CD4-positive, alpha-beta T cell (primary cell): ENCODE measurements at places on chromosomes 11 and 22.

DNA sequence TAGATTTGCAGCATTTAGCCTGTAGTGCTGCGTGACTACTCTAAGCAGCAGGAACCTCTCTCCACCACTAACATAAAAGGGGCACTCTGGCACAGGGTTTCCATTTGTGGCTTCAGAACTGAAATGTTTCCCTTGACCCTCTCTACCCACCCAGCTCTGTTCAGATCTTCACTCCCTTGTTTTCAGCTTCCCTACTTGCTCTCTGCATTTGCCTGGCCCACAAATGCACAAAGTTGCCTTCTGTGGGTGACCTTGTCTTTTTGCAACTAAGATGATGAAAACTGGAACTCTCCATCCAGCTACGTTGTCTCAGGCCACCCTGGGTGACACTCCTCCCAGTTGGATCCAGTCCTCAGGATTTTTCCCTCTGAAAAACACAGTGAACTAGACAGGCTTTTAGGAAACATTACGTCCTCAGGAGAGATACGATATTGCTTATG lies 19.8 kb upstream of the PSMA1 start:
- no peaks in the 10 kb centered on the region for H3K36me3 ChIP-seq
- H3K27me3 ChIP-seq: no peaks in the 10 kb centered on the region
- peaks cover 7% of the 10 kb centered on the region for H3K4me1 ChIP-seq
- no peak overlapping the region for H3K27ac ChIP-seq
- no peak overlapping the region for H3K4me3 ChIP-seq
- no peak for DNase-seq

DNA sequence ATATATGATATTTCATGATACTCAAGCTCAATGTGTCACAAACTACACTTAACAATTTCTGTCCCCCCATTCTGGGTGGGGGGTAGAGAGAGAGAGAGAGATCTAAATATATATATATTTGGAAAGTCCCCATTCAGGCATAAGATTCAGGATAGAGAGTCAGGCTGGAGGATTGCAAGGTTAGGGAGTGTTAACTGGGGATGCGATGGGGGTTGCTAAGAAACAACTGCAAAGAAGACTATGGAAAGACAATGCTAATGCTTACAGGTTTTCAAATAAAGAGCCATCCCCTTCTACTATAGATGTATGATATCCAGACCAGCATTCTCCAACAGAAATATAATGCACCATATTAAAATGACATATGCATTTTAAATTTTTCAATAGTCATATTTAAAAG lies 79.2 kb upstream of the OR5AK2 start:
- H3K4me3 ChIP-seq: no peak overlapping the region
- H3K27me3 ChIP-seq: no peaks in the 10 kb centered on the region
- no peaks in the 10 kb centered on the region for H3K36me3 ChIP-seq
- no peak overlapping the region for H3K27ac ChIP-seq
- H3K4me1 ChIP-seq: no peaks in the 10 kb centered on the region

DNA sequence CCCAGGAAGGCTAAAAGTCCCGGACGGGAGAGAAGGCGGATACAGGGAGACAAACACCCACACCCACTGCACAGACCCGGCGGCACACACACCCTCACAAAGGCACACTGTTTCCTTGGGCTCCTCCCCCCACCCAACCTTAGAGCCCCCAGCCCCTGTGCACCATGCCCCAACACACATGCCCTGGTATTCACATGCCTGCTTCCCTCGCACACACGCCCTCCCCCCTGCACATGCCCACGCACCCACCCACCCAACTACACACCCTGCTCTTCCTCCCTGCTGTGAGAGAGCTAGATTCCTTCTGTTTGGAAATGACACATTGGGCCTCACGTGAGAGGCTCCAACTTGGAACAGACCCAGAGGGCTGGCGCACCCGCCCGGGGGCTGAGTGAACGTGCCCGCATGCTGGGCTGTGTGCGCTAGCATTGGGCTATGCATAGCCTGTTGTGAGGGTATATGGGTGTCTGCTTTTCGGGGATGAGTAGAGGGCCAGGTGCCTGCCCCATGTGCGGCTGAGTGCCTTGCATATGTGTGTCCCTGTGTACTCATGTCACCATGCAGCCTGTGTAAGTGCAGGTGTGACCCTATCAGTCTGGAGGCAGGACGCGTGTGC lies 518 bp upstream of the CHRM1 start:
- H3K4me3 ChIP-seq: no peak overlapping the region
- H3K4me1 ChIP-seq: peaks cover 34% of the 10 kb centered on the region
- peaks cover 33% of the 10 kb centered on the region for H3K27me3 ChIP-seq

DNA sequence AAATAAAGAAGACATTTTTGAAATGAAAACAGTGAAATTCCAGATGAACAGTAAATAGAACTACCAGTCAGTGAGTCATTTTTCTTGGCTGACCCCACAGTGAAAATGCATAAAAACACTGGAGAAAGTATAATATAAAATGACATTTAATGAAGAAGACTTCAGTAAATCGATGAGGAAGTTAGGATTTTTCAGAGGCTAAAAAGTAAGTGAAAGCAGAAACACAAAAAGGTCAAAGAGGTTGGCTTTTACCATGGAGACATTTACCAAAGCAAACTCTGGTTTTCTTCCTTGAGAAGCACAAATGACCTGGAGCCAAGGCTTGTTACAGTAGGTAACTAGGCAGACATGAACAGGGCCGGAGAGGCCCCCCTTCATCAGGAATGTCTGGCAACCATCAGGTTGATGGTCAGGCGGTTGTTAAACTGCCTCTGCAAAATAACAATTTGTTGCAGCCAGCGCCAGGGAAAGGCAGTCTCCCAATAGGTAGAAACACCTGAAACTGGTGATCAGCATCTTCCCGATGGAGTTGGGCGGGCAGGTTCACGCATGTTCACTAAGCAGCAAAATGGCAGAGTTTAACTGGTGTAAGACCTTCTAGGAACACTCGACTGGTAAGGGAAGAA lies 16.7 kb upstream of the TMEM123 start:
- no peak overlapping the region for H3K4me3 ChIP-seq
- no peak overlapping the region for H3K27ac ChIP-seq

DNA sequence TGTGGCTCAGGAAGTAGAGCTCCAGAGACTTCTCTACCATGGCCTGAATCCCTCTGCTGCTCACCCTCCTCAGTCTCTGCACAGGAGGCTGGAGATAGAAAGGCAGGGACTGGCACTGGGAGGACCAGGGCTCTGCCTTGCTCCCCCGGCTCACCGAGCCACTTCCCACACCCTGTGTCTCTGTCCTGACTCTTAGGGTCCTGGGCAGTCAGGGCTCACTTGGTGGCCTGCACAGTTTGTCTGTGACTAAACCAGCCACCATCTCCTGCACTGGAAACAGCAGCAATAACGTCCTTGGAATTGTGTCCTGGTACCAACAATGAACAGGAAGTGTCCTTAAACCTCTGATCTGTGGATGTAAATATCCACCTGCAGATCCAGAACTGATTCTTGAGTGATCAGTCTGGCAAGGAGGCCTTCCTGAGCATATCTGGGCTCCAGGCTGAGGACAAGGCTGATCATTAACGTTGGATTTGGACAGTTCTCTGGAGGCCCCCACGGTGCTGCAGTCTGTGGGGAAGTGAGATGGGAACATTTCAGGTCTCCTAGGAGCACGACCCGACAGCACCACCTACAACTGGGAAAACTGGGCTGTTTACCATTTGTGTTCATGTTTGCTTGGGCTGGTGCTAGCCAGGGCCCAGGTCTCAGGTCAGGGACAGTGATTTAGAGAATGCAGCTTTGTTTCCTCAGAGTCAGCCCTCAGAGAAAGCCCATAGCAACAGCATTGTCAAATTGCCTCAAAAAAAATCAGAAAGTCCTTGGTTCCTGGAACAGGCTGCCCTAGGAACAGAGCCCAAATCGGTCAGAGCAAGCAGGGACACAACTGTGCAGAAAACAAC lies 82.5 kb downstream of the ZNF280B start:
- H3K36me3 ChIP-seq: no peaks in the 10 kb centered on the region
- DNase-seq: no peak
- H3K27me3 ChIP-seq: peaks cover 8% of the 10 kb centered on the region
- peaks cover 3% of the 10 kb centered on the region for H3K4me1 ChIP-seq

DNA sequence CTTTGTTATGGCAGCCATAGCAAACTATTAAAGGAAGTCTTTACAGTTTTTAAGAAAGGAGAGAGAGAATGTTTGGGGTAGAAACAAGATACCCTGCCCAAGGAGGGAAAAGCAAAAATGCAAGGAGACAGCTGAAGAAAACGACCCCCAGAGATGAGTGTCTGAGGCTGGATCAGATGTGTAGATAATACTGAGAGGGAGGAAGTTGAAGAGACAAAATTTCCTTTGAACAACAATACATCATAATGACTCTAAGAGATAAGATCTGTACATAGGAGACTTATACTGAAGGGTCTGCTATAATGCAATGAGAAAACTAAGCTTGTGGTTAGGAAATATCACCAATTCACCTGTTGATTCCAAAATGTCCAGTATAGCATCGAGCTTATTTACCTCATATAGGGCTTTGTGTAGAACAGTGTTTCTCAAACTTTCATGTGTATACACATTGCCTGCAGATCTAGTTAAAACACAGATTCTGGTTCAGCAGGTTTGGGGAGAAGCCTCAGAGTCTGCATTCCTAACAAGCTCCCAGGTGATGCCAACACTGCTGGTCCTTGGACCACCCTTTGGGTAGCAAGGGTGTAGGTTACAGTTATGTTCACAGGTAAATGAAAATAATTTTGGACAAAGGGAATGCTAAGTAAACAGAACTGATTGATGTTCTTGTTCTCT lies 5.8 kb upstream of the CEP295 start:
- no peak overlapping the region for H3K27ac ChIP-seq
- H3K27me3 ChIP-seq: no peaks in the 10 kb centered on the region
- peaks cover 10% of the 10 kb centered on the region for H3K4me1 ChIP-seq
- H3K4me3 ChIP-seq: no peak overlapping the region
- no peaks in the 10 kb centered on the region for H3K36me3 ChIP-seq
- no peak for DNase-seq

DNA sequence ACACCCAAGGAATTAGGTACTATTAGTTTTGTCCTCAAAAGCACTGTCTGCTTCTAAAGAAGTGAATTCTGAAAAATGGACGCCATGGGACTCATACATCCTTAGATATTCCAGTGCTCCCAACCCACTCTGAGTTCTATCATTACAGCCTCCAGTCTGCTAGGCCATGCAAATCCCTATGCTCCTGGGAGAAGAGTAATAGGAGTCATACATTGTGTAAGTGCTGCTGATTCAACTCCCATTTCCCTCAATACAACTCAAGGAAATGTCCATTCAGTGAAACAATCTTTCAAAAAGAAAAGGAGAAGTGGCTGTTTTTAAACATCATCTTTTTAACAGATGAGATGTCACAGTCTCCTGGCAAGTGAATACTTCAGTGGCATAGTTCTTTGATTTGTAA lies 590.2 kb upstream of the LRRC4C start:
- H3K36me3 ChIP-seq: no peaks in the 10 kb centered on the region
- H3K4me3 ChIP-seq: no peak overlapping the region
- DNase-seq: no peak
- no peak overlapping the region for H3K27ac ChIP-seq

DNA sequence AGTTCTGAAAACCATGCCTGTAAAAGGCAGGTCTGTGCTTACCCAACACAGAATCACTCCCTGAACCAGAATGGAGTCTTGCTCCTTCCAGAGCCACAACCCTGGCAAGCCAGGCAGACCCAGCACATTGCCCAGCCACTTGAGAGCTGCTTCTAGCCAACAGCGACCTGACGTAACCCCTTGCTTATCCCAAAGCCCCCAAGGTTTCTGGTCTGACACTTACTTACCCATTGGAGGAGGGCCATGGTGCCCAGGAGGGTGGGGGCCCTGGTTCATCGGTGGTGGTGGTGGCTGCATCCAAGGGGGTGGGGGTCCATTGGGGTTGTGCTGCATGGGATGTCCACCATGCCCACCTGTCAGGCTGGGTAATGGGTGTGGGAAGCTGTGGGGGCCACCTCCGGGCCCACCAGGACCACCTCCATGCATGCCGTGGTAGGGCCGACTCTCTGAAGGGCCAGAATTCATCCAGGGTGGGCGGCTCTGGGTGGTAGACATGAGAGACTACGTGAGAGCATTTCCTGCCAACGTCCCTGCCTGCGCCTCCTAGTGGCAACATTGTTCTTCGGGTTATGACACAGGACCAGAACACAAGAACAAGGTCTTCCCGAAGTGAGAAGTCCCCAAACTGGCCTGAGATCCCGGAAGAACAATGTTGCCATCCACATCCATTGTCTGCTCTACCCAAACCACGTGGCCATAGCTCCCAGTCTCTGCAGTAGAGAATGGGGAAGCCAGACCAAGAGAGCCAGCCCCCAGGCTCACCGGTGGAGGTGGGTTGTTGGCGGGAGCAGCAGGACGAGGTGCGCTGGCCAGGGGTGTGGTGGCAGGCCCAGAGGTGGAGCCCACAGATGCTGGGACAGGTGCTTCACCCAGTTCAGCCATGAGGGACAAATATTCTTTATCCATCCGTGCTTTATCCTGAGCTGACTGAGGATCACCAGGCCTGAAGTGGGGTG lies 7.8 kb upstream of the PYGM start:
- H3K27me3 ChIP-seq: no peaks in the 10 kb centered on the region
- peak; percentile 84 for DNase-seq
- H3K4me1 ChIP-seq: peaks cover 92% of the 10 kb centered on the region
- peak overlapping the region; percentile 72 for H3K27ac ChIP-seq

GRCh38 chr11:110491577-110492320 lies 62.0 kb downstream of the FDX1 start:
- H3K27ac ChIP-seq: no peak overlapping the region
- no peaks in the 10 kb centered on the region for H3K4me1 ChIP-seq
- no peak overlapping the region for H3K4me3 ChIP-seq
- H3K27me3 ChIP-seq: no peaks in the 10 kb centered on the region
- DNase-seq: no peak
- H3K36me3 ChIP-seq: no peaks in the 10 kb centered on the region

- no peak overlapping the region for H3K4me3 ChIP-seq
- no peaks in the 10 kb centered on the region for H3K36me3 ChIP-seq
- H3K27me3 ChIP-seq: no peaks in the 10 kb centered on the region
- H3K27ac ChIP-seq: no peak overlapping the region
- H3K4me1 ChIP-seq: no peaks in the 10 kb centered on the region
These were observed 239.2 kb upstream of the TBCEL start for GRCh38 chr11:120784566-120785251.

DNA sequence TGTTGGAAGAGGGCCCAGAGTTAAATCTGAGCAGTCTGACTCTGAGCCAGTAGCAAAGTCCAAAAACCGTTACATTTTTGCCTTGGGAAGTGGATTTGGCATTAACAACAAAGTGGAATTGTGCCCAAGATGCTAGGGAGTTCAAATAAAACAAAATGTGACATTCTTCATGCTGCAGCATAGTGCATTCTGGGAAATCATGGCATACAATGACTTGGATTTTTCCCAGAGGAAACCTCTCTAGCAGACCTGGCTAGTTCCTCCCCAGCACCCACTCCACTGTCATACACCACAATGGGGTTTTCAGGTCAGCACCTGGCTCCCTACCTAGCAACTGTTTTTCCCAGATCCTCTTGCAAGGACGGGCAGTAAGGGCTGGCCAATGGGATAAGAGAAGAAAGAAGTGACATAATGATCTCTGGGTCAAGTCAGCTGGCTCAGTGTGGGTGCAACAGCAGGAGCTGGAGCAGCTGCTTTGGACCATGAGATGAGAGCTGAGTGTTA lies 24.8 kb upstream of the CYB5R3 start:
- peaks cover 7% of the 10 kb centered on the region for H3K4me1 ChIP-seq
- H3K27me3 ChIP-seq: no peaks in the 10 kb centered on the region
- H3K27ac ChIP-seq: no peak overlapping the region
- H3K36me3 ChIP-seq: no peaks in the 10 kb centered on the region
- no peak overlapping the region for H3K4me3 ChIP-seq
